ENCODE measurements at places on chromosomes 16 and 17.

- no peak for DNase-seq
Observed at GRCh38 chr16:80759419-80760162, 44.8 kb downstream of the CDYL2 start.

GRCh38 chr17:8188263-8188839 is 1.6 kb downstream of the BORCS6 start:
- no peak for DNase-seq

DNA sequence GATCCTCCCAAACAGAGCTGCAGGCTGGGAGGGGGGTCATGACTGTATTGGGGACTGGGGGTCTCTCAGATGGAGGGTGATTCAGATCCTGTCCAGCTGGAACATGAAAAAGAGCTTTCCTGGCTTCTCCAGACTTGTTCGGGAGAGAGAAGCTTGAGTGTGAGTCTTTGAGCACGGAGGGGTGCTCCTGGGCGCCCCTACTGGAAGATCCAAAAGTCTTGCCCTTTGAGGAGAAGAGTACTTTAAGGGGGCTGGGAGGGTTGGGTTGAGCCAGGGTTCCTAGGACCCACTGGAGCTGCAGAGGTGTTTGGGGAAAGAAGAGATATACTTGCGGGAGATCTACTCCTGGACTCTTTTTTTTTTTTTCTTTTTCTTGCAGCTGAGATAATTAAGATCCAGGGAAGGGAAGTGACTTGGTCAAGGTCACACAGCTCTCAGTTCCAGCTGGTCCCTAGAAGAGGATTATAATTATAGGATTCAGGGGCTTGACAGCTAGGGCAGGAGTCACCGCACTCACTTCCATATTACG is 8.4 kb downstream of the RARA start:
- peak; percentile 29 for DNase-seq

GRCh38 chr16:50469744-50470321 is 78.4 kb upstream of the NKD1 start:
- DNase-seq: no peak

DNA sequence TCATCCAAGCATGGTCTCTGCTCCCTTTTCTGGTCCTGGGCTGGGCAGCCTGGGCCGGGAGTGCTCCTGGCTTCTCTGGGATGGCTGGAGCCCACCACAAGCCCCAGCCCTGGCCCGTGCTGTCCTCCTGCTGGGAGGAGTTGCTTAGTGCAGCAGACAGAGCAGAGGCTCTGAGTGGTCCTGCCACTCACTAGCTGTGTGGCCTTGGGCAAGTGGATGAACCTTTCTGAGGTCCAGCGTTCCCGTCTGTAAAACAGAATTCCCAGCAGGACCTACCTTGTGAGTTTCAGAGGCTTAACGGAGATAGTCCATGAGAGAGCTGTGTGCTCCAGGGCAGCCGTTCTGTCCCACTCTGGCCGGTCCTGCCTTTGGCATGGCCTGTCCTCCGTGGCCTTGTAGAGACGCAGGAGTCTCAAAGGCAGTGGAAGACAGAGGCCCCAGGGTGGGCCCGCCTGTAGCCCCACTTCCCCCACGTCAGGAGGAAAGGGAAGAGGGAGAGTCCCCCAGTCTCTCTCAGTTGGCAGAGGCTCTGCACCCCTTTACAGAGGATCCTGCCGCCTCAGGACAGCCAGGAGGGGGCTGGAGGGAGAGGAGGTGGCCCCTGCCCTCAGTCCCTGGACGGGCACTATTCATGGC is 7.8 kb downstream of the MYO15B start:
- no peak for DNase-seq

DNA sequence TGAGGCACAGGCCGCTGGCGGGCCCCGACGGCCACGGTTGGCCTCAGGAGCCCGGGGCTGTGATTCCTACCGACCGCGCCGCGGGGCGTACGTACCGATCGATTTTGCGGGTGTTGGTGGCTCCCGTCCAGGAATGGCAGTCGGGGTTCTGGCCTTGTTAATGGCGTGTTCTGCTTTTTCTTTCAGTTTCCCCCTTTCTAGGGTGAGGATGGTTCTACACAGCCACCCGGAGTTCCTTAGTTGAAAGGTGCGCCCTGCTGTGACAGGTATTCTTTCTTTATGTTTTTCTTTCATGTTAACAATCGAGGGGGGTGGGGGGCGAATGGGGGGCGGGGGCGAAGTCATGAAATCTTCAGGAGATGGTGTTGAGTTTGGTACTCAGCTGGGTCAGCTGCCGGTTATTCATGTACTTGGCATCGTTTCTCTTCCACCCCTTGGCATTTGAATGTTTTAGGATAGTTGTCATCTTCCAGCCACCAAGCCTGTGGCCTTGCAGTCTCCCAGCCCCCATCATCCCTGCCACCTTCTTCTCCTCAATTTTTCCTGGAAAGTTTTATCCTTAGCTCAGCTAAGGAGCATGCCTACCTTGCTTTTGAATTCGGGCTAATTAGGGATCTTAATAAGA is 802 bp downstream of the CYLD start:
- no peak for DNase-seq

DNA sequence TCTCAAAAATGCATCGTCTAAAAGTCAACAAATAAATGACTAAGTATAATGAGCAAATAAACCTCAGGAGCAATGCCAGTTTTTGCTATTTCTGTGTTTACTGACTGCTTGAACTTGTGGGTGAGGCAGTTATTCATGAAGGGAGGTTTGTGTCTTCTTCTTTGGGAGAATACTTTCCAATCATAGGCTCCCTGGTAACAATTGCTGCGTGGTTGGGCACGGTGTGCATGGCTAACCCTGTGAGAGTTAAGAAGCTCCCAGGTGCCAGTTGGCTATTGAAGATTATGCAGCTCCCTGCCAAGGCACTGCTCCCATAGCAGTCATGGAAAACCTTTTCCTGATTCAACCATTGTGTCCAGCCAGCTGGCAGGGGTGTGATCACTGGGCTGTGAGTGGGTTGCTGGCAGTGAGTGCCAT is 775.9 kb upstream of the GOT2 start:
- DNase-seq: no peak

DNA sequence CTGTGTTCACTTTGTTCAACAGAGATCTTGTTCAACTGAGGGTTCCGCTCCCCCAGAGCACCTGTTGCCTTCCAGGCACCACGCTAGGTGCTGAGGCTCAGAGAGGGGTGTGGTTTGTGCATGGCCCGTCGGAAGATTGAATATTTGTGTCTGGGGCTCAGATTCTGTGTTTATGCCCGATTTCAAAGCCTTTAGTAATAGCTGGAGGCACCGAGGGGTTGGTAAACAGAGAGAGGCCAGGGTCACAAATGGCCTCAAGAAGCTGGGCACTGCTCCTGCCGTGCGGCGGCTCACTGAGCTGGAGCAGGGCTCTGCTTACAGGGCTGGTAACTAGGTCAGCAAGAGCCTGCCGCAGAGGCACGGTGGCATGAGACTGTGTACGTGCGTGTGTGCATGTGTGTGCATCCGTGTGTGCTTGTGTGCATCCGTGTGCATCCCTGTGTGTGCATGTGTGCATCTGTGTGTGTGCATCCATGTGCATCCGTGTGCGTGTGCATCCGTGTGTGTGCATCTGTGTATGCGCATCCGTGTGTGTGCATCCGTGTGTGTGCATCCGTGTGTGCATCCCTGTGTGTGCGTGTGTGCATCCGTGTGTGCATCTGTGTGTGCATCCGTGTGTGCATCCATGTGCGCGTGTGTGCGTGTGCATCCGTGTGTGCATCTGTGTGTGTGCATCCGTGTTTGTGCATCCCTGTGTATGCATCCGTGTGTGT is 5.4 kb downstream of the ITGAE start:
- no peak for DNase-seq

DNA sequence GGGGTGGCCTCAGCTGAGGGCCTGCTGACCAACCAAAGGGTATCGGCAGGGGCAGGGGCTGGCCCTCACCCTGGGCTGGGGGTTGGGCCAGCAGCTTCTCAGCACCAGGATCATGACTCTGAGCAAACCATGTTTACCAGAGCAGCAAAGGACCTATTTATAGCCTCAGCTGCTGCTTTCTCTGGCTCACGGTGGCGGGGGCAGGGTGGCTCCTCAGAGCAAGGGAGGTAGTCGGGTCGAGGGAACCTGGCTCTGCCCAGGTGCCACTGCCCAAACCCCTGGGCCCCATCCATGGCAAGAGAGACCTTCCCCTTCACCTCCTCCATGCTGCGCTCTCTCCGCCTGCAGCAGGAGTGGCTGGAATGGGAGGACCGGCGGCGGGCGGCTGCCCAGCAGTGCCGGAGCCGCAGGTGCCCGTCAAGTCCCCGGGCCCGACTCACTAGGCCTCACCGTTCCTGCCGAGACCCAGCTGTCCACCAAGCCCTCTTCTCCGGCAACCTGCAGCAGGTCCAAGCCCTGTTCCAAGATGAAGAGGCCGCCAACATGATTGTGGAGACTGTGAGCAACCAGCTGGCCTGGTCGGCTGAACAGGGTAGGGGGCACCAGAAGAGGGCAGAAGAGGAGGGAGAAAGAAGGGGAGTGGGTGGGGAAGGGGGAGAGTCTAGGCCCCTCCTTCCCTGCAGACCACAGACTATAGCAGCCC is at the start of gene ASB16:
Gene ASB16 (plus strand): TSS at position 206 of the 703 bp plus-strand sequence. CDS start 86 bp downstream, at position 292.
- DNase-seq: no peak

DNA sequence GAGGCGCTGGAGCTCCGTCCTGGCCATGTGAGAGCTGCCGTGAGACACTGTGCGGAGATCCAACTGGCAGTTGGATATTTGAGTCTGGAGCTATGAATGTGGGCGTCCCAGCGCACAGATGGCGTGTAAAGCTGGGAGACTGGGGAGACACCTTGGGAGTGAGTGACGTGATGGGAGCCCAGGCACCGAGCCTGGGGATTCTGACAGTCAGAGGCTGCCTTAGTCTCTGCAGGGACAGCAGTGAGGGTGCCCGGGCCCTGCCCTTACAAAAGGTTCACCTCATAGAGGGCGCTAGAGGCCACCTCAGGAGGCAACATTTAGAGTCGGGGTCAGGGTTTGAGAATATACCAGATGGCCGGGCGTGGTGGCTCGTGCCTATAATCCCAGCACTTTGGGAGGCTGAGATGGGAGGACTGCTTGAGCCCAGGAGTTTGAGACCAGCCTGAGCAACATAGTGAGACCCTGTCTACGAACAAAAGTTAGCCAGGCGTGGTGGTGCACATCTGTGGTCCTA is 194.1 kb upstream of the GSE1 start:
- DNase-seq: no peak

GRCh38 chr17:9937241-9937761 is 32.2 kb upstream of the RCVRN start:
- DNase-seq: no peak

DNA sequence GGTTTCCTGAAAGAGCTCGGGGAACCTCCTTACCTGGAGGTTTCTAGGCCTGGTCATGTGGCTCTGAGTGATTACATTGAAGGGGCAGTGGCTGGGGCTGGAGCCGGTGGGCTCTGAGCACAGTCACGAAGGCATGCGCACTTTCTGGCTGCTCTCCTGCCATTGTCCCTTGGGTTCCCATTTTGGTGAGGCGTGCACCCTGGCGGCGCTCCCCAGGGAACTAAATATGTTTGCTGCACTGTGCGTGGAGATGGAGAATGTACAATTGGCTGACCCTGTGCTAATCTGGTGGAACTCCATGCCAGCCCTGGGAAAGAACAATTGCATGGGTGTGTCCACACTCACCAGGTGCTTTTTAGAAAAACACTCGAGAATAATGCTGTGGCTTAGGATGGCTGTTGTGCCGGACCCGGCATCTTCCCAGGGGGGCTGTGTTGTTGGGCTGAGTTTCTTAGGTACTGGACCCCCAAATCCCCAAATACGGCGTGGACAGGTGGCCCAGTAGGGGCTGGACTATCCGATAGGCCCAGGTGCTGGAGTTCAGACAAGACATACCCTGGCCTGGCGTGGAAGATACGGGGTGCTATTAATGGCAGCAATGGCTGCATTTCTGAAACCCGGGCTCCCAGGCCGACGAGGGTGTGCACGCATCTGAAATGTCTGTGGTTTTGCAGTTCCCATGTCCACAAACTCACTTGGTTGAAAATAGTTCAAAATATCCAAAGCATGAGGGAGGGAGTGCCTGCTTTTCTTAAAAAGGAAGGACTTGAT is 230.5 kb downstream of the SEC14L1 start:
- DNase-seq: no peak

- DNase-seq: no peak
Observed at GRCh38 chr17:42212382-42212781, 18.1 kb upstream of the GHDC start.

DNA sequence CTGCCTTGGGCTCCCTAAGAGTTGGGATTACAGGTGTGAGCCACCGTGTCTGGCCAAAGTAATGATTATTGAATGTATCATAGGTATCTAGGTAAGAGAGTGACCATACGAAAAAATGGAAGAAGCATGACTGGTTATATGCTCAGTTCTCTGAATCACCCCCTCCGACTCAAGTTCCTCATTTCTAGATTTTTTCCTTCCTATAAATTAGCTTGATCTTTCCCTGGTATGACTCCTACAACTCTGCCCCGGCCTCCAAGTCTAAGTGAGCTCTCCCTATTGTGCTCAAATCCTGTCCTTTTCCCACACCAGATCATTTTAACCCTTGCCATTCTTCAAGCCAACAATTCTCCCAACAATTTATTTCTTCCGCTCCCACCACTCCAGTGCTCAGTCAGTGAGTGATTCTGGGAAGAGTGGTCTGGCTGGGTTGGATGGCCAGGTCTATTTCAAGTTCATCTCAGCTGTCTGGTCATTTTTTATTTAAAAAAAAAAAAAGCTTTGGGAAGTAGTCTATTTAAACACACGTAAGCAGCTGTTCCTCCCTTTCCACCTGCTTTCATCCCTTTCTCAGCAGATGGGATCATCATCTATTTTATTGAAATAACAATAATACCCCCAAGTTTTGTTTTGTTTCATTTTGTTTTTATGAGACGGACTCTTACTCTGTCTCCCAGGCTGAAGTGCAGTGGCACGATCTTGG is 120.2 kb upstream of the HS3ST2 start:
- DNase-seq: no peak

GRCh38 chr17:61474934-61475333 is 22.7 kb downstream of the TBX4 start:
- DNase-seq: no peak

GRCh38 chr17:901191-901950 is 78.2 kb downstream of the NXN start:
- no peak for DNase-seq

- no peak for DNase-seq
Observed at GRCh38 chr16:56190677-56191155, 573 bp upstream of the GNAO1 start.

- DNase-seq: no peak
Observed at GRCh38 chr16:58931436-58931835, 197.3 kb upstream of the GOT2 start.

DNA sequence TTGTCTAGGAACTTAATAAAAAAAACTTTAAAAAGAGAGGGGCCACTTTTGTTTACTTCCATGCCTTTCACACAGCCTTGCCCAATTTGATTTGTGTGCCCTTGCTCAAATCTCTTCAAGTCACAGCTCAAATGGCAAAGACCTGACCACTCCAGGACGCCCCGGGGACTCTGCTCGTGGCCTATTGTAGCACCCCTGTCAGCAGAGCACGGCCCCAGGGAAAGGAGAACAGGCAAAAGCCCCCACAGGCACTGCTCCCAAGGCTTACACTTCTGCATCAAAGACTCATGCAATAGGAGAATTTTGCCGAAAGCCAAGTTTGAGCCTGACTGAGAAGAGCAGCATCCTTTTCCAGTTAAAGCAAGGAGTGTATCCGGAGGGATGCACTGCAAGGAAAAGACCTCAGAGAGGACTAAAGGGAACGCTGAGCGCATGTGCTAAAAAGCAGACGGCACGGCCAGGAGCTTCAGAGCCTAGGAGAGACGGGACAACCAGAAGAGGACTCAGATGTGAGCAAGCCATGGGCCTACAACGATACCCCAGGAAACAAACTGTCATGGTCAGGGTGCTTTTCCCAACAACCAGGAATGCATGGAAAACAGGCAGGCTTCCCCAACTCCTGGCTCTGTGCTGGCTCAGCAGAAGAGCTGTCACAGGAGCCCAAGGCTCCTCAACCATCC is 8.2 kb downstream of the CREBBP start:
- DNase-seq: no peak

- peak; percentile 14 for DNase-seq
Observed at GRCh38 chr16:84461413-84462295, 42.8 kb downstream of the MEAK7 start.
